Activated T-cell treated with anti-CD3 and anti-CD28 coated beads, Interleukin-2, amount 50 U/mL, for 1 hour (primary cell): ENCODE measurements at places on chromosomes 12 and 14.

- DNase-seq: peak; percentile 66
These were observed 9.9 kb downstream of the BCL7A start for GRCh38 chr12:122031342-122032216.

DNA sequence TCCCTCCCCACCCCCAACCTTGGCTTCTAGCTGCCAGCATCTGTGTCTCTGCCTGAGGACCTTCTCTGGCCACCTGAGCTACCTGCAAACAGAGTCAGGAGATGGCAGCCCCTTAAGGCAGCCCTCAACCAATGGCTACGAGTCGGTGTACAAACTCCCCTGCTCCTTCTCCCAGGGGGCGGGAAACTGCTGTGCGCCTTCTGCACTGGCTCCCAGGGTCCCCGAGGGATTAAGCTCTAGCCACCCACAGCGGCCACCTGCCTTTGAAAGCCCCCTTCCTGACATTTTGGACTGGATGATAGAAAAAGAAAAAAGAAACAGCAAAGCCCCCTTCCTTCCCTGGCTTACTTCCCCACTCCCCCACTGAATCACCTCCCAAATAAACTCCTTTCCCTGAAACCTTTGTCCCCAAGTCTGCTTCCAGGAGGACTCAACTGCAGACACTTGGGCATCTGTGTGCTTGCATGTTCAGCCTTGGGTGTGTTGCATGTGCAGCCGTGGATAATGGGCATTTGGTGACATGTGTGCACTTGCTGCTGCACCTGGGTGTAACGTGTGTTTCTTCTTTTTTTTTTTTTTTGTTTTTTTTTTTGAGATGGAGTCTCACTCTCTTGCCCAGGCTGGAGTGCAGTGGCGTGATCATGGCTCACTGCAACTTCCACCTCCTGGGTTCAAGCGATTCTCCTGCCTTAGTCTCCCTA, 6.0 kb downstream of the SDS start:
- no peak for DNase-seq

- DNase-seq: no peak
These were observed 4.8 kb downstream of the YBX3 start for GRCh38 chr12:10718279-10718821.

DNA sequence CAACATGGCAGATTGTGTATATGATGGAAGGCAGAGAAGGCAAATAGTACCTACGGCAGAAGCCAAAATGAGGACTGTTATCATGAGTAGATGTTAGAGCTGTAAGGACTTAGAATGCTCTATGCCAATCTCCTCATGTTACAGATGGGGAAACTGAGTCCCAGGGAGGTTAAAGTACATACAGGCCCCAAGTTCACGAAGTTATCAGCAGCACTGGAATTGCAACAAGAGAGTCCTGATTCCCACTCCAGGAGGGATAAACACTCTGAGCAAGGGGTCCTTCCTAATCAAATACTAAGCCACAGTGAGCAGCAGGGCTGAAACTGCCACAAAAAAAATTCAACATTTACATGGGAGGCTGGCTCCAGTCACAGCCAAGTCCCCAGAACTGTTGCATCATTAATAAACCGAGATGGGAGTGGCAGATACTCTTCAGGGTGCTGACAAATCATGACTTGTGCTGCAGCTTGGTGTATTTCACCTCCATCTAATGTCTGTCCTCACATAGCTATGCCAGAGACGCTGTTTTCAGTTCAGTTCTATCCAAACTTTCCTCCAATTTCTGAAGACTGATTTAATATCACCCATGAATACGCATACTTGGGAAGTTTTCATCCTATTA, 24.2 kb downstream of the NUAK1 start:
- no peak for DNase-seq

- DNase-seq: no peak
These were observed 16.6 kb downstream of the ALKBH1 start for GRCh38 chr14:77691259-77691658.

DNA sequence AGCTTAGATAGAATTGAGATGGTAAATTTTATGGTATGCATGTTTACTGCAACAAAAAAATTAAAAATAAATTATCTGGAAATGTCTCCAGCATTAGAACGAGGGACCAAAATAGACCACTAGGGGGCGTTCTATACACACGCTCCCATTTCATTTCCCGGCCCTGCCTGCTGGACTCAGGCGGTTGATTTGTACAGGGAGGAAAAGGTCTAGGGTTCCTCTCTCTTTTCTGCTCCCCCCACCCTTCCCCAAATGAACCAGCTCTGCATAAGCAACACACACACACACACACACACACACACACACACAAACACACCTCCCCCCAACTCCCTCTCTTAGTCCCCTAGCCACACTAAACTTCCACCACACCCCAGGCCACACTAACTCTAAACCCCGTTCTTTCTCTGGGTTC, 7.8 kb upstream of the DTX1 start:
- peak; percentile 48 for DNase-seq

DNA sequence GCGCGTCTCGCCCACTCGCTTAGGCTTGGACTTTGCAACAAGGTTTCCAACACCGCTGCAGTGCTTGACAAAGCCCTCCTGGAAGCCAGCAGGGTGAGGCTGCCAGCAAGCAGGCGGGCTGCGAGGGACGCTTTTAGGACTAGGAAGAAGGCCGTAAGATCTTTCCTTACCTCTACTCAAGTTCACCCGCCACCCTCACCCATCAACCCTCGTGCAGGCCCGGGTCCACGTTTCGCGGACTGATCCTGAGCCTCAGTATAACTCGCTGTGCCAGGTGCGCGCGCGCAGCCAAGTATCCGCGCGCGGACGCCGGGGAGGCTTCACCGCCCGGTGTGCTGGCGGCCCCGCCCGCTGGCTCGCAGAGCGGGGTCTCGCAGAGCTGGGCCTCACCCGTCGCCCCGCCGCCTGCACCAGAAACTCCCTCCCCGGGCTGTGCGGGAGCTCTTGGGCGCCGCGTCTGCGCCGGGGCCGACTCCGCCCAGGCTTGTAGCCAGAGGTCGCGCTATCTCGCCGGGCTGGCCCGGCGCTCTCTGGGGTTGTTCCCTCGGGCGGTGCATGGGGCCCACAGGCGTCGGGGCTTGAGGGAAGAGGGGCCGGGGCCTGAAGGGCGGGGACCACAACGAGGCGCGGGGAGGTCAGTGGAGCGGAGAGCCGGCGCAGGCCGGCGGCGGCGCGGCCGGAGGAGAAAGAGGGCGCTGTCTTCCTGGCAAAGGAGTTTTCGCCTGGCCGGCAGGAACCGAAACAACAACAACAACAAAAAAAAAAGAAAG, 7.6 kb upstream of the SIX1 start:
- peak; percentile 28 for DNase-seq

DNA sequence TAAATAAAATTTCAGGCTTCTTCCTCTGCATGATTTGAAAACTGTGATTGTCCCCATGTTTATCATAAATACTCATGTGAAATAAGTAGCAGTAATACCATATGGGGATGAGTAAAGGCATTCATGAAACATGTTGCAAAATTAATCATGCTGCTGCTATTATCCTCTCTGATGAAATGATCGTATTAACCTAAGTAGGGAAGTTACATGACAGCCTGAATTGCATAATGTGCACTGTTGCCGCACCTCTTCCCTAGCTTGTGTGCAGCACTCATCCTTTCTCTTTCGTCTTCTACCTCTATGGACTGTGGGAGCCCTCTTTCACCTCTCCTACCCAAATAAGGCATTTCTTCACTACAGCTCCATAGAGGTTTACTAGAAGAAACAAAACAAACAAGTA, 367.6 kb downstream of the SOX5 start:
- no peak for DNase-seq

- DNase-seq: no peak
These were observed 375.9 kb downstream of the BTG1 start for GRCh38 chr12:91769736-91770135.

- DNase-seq: no peak
These were observed 1.8 kb downstream of the STAC3 start for GRCh38 chr12:57248934-57249742.

GRCh38 chr14:74347795-74348100, 523 bp upstream of the VRTN start:
- no peak for DNase-seq

- DNase-seq: no peak
These were observed 27.3 kb downstream of the FRS2 start for GRCh38 chr12:69497308-69498026.
